Activated T-helper 1 cell treated with Interleukin-2 at 50 U/mL for 16 hours (primary cell): ENCODE measurements at places on chromosomes 16 and 17.

DNA sequence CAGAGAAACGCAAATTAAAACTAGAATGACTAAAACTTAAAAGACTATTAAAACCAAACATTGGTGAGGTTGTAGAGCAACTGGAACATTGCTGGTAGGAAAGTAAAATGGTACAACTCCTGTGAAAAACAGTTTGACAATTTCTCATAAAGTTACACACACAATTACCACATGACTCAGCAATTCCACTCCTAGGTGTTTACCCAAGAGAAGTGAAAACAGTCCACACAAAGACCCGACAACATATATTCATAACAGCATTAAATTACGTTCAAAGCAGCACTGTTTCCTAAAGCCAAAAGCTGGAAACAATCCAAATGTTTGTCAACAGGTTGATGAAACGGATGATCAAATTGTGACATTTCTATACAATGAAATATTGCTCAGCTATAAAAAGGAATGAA is 26.5 kb upstream of the ALOX12 start:
- DNase-seq = no peak

DNA sequence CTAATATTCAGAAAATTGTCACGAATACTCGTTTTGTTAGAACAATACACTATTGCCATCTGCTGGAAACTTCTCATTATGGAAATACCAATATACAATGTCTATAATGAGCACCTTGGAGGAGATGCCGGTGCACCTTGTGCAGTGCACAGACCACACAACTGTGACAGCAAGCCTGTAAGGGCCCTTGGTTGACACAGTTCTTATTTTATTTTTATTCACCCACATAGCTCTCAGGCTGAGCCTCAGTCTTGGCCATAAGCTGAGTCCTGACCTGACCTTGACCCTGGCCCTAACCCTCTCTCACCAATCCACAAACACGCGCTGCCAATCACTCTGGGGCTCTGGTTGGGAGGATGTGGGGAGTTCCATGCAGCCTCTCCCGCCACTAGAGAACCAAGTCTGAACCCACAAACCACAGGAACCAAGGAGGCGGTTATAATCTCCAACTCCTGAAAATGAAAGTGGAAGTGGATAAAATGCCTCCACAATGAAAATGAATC is 7.6 kb downstream of the AIPL1 start:
- no peak for DNase-seq

- no peak for DNase-seq
These were observed 8.3 kb upstream of the GUCY2D start for GRCh38 chr17:7993972-7994589.

DNA sequence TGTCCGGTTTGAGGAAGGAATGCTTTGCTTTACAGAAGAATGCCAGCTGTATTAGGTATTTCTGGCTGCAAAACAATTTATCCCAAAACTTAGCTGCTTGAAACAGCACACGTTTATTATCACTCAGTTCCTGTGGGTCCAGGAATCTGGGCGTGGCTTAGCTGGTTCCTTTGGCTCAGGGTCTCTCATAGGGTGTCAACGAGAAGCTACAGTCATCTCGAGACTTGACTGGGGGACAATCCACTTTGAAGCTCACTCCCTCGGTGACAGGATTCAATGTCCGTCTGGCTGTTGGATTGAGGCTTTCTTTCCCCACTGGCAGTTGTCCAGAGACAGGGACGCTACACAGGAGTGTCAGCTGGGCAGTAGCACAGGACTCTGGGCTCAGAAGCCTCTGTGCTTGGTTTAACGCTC is 9.6 kb upstream of the RHBDF2 start:
- DNase-seq = no peak

DNA sequence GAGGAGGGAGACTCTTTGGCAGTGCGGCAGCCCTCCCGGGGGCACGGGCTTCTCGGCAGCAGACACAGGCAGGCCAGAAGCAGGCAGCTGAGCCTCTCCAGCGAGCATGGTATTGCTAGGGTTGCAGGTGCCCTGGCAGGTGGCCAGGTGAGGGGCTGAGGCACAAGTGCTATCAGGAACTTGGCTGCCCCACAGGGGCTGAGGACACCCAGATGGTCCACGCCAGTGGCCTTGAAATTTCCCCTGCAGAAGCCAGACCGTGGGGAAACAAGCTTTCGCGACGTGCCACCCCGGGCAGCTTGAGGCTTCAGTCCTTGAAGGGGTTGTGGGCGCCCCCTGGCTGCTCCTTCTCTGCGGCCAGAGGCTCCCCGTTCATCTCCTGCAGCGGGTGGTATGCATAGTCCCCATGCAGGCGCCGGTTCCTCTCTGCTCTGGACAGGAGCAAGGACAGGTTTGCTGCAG is 8.5 kb downstream of the NAGPA start:
- DNase-seq = no peak

- DNase-seq = no peak
These were observed 12.0 kb downstream of the IL21R start for GRCh38 chr16:27413956-27414355.

GRCh38 chr17:47895347-47895855 is 635 bp upstream of the SP2 start:
- no peak for DNase-seq

GRCh38 chr16:53803998-53804397 is 100.0 kb downstream of the FTO start:
- DNase-seq = no peak

- DNase-seq = no peak
These were observed 279.0 kb downstream of the MRTFB start for GRCh38 chr16:14350081-14350480.

DNA sequence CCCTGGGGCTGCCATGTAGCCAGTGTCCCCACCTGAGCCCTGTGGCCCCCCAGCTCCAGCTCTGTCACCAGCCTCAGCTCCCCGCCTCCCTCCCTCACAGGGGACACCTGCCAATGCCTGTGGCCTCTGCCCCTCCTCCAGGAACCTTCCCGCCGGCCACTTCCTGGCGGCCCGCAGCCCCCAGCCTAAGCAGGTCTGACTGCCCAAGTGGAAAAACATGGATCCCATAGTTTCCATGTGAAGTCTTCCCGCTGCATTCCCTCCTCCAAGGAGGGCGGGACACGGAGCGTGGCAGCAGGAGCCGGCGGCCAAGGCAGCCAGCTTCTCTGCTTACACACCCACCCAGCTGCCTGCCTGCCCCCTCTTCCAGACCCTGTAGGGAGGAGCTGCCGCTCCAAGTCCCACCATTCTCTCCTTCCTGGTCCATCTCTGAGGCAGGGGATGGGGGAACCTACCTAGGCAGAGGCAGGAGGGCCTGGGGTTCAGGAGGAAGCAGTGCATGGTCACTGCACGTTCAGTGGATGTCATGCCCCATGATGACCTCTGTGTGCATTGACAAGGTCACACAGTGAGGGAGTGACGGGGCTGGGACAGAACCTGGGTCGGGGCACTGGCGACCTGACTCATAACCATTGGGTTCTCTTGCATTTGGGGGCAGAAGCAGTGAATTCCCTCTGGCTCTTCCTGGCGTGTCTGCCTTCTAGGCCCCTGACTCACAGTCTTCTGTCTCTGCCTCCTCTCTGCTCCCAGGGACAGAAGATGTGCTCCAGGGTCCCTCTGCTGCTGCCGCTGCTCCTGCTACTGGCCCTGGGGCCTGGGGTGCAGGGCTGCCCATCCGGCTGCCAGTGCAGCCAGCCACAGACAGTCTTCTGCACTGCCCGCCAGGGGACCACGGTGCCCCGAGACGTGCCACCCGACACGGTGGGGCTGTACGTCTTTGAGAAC is 8.7 kb downstream of the VASN start:
- DNase-seq = no peak

DNA sequence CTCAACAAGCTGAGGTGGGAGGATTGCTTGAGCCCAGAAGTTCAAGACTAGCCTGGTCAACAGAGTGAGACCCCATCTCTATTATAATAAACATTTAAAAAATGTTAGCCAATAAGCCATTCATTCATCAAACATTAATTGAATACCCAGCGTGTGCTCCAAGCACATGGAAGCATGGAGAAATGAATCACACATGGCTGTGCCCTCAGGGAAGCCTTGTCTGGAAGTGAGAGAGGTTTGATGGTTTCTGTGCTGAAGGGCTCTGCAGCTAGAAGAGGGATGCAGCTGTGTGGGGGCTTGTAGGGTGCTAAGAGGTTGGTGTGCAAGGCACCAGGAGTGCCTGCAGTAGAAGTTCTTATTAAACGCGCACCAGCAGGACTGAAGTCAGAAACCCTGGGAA is 11.2 kb downstream of the CYB5D2 start:
- no peak for DNase-seq

DNA sequence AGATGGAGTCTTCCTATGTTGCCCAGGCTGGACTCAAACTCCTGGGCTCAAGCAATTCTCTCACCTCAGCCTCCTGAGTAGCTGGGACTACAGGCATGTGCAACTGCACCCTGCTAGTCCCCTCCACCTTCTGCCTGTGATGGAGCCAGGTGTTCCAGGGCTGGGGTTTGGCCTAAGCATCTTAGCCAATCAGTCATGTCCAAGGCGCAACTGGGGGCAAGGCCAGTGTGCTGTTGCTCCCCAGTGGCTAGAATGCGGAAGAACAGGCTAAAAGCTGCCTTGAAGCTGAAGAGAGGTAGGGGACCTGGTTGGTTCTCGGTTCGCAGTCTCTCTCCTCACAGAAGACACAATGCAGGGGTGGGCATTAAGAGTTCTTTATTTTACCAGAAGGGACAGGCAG is 18.6 kb downstream of the FLOT2 start:
- DNase-seq = no peak

GRCh38 chr16:65598621-65599020 is 476.8 kb upstream of the CDH11 start:
- DNase-seq = no peak
